ENCODE measurements at places on chromosomes 1 and 21.

- DNase-seq: no peak
Measured at GRCh38 chr1:102185260-102185659, 188.5 kb upstream of the OLFM3 start.

DNA sequence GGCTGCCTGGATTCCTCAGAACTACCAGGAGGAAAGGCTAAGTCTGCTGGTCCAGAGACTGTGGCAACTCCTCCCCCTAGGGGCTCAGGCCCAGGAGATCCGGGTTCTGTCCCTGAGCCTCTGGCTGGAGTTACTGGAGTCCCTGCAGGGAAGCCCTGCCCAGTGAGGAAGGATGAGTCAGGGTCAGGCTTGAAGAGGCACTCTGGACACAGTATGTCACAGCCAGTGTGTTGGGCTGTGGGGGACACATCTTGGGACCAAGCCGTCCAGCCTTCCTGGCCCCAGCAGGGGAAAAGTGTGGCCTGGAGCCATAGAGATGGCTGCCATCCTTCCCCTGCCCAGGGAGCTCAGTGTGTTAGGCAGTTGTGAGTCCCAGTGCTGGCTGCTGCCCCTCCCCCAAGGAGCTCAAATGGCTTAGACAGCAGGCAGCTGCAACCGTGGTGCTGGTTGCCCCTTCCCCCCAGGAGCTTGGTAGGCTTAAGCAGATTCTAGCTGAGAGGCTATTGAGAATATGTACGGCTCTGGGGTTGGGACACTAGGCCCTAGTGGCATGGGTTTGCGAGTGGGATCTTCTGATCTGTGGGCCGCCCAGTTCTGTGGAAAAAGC, 28.2 kb upstream of the RABGAP1L start:
- DNase-seq: no peak

- no peak for DNase-seq
Measured at GRCh38 chr1:235545292-235545930, 41.2 kb upstream of the B3GALNT2 start.

- DNase-seq: no peak
Measured at GRCh38 chr1:116515702-116516101, 55.1 kb downstream of the CD58 start.

GRCh38 chr1:116842654-116843053, 67.1 kb upstream of the PTGFRN start:
- DNase-seq: no peak

GRCh38 chr1:39835935-39836594, 47.2 kb downstream of the TRIT1 start:
- no peak for DNase-seq

- DNase-seq: no peak
Measured at GRCh38 chr1:24856787-24857506, 73.1 kb downstream of the RUNX3 start.

DNA sequence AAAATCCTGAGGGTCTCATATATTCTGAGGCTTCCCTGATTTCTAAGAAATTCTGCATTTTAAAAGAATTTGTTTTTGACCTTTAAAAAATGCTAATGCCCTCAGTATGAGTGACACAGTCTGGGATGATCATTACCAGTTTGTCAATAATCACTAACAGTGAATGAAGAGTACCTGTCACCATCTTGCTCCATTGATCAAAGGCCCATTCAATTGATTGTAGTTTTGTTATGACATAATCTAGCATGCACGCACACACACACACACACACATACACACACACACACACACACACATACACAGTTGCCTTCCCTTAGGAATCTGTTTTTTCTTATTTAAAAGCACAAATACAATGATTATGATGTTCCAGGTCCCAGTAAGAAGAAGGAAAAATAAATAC, 250.4 kb downstream of the NFIA start:
- DNase-seq: no peak

- DNase-seq: no peak
Measured at GRCh38 chr1:217813031-217813430, 181.9 kb downstream of the SPATA17 start.

DNA sequence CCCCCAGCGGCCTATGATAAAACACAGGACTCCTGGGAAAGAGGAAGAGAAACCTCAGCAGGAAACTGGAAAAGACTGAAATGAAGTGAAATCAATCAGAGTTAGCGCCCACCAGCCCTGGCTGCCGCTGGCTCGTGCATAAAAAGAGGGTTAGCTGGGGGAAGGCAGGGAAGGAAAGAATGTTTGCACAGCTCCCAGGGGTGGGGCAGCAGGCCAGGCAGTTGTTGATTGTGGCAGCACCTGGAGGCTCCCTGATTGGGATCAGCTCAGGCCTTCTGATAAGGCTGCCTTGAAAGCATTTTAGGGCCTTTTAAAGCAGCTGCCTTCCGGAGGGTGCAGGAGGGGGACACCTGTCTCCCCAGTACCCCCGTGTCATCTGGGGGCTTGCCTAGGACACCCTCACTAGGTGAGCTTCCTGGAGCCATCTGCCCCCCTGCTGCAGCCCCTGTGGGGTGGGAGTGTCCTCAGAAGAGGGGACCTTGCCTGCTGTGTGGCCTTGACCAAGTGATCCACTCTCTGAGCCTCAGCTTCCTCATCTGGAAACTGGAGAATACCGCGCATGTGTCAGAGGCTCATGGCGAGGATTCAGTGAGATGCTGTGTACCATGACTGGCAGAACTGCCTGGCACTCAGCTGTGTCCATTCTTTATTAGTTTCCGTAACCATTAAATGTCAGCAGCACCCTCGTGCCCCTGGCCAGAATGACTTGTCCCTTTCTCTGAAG, 6.6 kb downstream of the EPHB2 start:
- DNase-seq: no peak

DNA sequence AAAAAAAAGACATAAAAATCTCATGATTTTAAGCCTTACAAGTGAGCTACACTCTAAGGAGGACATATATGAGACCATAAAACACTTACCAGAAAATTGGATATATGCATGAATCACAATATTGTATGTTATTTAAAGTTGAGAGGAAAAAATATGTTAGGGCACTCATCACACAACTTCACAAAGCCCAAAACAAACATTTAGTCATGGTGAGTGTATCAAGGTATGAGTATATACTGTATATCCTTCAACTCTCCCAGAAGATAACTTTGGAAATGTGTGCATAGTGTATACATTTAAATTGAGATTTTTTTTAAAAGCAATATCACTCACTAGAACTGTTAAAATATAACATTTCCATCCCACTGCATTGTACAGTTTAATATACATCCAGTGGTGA, 259.3 kb downstream of the SRGAP2C start:
- DNase-seq: no peak

DNA sequence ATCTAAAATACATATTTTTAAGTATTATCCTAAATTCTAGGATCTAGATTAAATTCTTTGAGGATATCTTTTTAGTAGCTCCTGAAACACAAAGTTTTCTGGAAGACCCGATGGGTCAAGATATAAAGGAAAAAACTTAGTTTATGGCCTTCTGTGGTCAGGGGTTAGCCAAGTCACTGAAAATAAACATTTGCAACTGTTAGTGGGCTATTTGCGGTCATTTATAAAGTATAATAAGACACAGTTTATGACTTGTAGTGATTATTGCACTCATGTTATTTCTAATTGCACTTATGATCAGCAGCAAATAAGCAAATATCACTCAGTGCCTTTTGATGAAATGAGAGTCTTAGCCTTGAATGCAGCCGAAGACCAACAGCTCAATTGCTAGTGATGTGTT, 183.3 kb downstream of the NFIA start:
- no peak for DNase-seq

DNA sequence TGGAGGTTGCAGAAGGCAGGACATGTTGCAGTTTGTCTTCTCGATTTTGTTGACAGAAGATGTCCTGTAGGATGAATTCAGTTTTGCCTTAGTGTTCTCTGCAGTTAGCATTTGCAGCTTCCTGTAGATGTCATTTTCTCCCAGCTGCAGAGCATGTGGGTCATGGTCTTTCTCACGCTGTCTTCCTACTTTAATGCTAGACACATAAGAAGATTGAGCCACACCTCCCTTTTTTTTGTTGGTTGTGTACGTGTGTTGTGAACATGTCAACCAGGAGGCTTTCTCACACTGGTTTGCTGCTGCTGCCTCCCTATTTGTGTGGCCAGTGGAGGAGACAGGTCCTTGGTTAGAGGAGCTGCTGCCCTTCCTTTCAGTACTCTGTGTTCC, 110.7 kb downstream of the VPS13D start:
- no peak for DNase-seq

DNA sequence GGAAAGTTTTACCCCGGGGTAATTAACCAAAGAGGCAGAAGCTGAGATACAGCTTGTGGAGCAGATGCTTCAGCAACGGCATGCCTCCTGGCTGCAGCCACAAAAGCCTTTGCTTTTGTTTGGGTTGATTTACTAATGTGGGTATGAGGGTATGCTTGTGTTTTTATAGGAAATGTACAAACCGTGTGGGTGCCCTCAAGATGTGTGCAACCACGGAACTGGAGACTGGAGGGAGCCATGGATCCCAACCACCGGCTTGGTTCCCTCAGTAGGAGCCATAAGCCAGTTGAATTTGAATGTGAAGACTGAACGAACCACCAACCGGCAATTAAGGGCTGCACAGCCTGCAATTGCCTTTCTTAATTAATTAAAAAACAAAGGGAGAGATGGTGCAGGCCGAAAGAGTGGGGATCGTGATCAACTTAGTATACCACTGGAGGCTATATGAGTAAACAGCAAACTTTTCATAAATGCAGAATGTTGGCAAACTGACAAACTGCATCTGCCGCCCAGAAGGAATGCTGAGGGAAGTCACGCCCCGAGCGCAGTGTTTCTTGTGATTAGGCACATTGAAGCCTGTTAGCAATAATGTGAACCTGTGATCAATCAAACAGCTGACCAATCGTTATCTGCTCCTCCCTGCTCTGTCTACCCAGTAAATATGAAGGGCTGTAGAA, 104.1 kb downstream of the DISP1 start:
- no peak for DNase-seq

- no peak for DNase-seq
Measured at GRCh38 chr21:43928222-43929125, 63.5 kb downstream of the AGPAT3 start.

- DNase-seq: no peak
Measured at GRCh38 chr1:2125350-2126211, 69.0 kb downstream of the FAAP20 start.

DNA sequence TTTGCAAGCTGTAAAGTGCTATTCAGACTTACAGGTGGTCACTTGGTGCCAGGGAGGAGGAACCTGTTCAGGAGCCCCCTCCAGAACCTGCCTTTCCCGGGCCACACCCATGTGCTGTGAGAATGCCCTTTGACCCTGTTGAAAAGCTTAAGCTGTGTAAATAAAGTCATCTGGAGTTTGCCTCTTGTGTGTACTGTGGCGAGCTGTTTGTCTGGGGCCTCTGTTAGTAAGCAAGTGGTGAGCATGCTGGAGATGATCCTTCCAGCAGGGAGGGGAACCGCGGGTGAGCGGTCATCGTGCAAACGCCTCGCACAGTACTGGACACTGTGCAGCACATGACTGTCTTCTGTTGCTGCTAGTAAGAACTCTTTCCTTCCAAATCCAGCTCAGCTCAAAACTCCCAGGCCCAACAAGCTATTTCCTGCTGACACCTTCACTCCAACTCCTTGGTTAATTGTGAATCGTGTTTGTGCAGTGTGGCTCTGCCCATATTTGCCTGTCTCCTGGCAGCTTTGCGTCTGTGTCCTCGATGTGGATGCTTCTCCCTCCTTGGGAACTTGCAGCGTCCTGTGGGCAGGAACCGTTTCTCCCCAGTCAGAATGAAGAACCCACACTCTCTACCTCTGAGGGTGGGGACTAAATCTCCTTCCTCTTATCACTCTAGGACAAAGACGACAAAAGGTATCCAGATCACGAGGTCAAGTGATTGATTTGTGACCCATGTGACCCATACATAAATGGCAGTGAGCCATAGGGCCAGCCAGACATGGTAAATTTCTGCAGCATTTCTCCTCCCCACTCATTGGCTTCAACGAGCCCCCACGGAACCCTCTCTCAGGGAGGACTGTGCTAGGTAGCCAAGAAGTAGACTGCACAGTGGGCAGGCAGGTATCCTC, 13.9 kb upstream of the BTG2 start:
- DNase-seq: no peak

- DNase-seq: no peak
Measured at GRCh38 chr1:227174164-227174563, 144.1 kb downstream of the CDC42BPA start.

- DNase-seq: peak; percentile 71
Measured at GRCh38 chr1:175154629-175155472, 37.7 kb downstream of the KIAA0040 start.

DNA sequence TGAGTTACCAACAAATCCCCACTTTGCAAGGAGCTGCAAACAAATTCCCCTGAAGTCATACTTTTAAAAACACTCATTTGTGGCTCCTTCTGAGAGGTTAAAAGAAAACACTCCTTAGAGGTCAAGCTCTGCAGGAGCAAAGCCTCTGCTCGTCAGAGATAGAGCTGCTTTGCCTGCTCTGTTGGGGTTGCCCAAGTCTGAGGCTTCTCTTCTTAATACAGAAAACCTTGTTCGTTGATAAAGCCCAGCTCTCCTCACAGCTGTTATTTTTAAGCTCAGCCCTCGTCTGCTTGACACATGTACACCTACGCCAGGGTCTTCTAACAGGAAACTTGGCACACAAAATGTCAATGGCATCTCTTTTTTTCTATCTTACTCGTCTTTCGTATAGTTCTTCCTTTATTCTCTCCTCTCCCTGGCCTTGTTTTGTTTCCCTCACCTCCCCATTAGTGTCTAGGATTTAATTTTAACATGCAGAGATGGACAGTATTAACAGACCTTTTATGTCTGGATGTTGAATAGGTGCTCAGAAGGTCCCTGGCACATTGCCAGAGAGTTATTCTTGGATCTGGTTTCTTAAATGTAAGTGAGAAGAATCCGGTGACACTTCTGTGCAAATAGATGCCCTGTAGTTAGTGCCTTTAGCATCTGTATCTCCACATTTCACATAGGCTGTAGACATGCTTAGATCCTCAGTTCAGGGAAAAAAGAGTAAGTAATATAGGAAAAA, 86.0 kb downstream of the LRRC53 start:
- DNase-seq: no peak

GRCh38 chr1:24443241-24443656, 27.6 kb downstream of the NIPAL3 start:
- no peak for DNase-seq

- DNase-seq: no peak
Measured at GRCh38 chr1:58331156-58331555, 215.4 kb downstream of the OMA1 start.
